ENCODE measurements at places on chromosomes 7 and 10.

GRCh38 chr7:128112781-128113221 lies 81.6 kb upstream of the LRRC4 start:
- DNase-seq: no peak

GRCh38 chr10:46094931-46095750 lies 49.1 kb upstream of the MSMB start:
- DNase-seq: no peak

DNA sequence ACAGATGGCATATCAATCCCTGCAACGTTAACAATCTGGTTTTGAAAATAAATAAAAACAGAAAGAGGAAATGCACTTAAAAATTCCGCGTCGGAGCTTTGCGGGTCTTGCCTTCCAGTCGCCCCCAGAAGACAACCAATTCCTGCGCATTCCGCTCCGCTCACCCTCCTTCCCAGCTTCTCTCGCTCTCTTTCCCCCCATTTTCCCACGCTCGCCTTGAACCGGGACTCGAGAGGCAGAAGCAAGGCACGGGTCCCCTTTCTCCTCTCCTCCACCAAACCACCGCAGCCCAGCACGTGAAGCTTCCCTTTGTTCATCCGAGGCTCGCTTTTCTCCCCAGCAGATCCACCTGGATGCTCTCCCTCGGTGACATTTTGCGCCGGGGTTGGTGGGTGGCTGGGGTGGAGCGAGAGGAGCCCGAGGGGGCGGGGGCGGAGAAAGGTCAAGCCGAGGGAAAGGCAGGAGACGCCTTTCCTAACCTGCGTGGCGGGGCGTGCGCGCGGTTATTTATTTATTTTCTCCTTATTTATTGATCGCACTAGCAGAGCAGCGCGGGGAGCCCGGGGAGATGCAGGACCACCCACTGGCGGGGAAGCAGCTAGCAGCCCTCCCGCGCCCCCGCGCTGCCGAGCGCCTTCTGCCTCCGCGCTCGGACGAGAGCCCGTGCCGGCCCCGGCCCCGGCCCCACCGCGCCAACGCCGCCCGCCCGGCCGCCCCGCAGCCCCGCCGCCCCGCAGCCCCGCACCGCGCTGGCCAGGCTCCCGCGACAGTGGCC lies at the start of gene KCND2:
TSS of gene KCND2 (plus strand) at position 475 of the 775 bp plus-strand sequence.
- DNase-seq: no peak

DNA sequence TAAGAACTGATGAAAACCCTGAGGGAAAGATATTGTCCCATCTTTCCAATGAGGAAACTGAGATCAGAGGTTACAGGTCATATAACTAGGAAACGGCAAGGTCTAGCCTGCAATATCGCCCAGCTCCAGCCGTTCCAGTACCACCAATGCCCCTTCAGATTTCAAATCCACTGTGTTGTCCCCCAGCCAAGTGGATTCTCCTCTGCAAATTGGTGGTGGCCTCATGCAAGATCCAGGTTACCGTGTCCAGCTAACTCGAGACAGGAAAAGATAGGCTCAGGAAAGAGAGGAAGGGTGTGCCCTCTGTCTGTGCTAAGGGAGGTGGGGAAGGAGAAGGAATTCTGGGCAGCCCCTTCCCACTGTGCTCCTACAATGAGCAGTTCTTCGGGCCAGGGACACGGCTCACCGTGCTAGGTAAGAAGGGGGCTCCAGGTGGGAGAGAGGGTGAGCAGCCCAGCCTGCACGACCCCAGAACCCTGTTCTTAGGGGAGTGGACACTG lies 25.3 kb downstream of the PRSS2 start:
- DNase-seq: no peak

DNA sequence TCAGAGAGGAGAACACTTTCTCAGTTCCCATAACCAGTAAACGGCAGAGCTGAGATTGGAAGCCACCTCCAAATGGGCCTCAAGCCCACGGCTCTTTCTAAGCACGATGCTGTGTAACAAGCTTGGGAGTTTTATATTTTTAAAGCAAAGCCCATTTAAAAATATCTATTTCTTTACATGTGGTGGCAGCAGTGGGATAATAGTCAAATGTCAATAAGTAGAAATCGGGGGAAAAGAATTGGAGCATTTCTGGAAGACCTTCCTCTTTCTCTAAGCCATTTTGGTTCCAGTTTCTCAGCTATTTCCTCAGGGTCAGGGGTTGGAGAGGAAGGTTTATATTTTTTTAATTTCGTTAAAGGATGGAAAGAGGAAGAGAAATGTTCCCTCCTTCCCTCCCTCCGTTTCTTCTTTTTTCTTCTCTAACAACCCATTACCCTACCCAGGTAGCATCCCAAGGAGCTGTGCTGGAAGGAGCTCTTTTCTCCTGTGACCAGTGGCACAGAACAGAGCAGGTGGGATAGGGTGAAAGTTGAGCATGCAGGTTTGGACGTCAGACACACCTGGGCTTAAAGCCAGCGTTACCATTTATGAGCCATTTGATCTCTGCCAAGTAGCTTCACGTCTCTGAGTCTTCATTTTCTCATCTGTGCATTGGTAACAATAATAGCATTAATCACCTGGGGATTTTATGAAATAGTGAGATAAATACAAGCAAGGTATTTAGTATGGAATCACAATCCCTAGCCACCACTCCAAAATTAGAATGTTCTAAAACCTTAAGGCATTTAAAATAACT lies 515.7 kb downstream of the RPS24 start:
- no peak for DNase-seq

- no peak for DNase-seq
These were observed 1.0 kb downstream of the CRPPA start for GRCh38 chr7:16420329-16420648.

- DNase-seq: no peak
These were observed 55.6 kb upstream of the TMEM248 start for GRCh38 chr7:66865290-66865864.

DNA sequence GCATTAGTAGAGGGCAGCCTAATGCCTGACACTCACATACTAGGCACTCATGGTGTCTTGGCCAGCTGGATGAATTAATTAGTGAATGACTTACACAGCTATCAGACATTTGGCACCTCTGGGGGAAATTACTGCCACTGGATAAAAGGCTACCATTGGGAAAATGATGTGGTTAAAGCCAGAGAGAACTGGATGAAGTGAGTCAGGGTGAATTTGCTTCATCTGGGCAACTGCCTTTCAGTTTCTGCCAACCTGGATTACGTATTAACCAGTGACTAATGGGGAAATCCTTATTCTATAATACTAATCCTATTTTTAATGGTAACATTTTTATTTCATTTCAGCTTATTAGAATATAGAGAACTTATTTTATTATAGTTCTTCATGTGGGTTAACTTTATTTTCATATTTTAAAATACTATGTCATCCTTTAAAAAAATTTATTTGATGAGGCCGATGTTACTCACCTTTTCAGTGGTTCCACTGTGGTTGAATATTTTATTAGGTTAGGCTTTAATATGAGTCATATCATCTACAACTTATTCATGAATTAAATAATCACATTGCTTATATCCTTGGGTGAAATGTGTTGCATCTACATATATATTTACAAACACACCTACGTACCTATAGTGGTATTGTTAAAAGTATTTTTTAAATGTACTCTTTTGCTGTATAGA lies 85.6 kb upstream of the CAPZA2 start:
- no peak for DNase-seq

DNA sequence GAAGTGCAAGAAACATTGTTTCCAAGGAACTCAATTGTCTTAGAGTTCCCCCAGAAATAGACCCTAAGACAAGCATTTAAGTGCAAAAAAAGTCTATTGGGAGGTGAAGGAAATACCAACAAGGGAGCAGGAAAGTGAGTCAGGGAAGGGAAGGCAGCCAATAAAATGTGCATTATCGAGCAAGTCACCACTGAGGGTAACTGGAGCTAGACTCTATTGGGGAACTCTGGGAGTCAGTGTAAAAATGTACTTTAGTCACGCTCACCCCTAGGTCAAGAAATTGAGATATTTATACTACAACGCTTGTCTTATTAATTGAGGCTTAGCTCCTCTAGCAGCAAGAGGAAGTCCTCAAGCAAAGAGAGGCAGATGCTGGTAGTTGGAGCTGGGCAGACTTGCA lies 137.7 kb downstream of the RTKN2 start:
- no peak for DNase-seq

DNA sequence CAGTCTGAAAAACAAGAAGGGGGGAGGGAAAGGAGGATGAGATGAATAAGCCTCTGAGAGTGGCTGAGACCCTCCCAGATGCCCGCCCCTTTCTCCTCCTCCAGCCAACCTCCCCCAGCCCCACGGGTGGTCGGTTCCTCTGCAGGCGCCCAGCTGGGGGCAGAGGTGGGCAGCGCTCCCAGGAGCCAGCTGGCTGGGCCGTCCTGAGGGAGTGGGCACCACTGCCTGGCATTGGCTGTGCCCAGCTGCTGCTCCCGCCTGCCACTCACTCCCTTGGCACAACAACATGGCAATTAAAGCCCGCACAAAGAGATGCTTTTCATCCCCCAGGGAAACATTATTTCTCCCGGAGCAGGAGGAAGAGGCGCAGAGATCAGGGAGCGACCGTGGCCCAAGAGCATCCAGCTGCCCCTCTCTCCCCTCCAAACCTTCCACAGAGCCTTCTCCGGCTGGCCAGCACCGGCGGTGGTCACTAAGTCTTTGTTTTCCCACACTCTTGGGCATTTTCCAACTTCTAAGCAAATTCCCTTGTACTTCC lies 107.2 kb downstream of the SPDYE5 start:
- DNase-seq: no peak

DNA sequence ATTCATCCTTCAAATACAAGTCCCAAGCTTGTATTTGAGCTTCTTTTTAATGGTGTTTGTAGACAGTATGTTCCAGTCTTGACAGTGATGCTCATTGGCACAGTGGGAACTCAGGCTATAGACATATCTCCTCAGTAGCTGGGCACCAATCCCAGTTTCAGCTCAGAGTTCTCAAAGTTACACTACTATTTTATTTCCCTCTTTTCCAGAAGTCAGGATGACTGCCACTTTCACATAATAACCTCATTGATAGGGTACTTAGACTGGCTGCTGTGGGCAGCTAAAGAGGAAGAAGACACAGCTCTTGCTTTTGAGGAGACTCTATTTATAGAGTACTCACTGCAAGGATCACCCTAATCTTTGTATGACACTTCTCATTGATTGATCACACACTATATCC lies 2.4 kb downstream of the GBF1 start:
- DNase-seq: no peak

DNA sequence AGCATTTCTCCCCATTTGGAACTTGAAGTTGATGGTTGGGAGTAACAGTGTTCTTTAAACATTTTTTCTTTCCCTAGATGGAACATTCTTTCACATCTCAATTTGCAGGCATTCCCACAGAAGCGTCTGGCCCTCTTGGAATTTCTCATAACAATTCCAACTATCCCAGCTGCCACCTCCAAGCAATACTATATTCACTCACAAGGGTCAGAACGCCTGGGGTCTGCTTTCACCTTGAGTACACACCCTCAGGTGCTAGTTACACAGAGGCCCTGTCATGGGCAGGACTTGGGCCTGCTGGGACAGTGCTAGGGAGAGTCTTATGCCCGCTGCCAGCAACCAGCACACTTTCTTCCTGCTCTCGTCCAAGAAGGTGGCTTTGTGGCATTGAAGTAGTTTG lies 136.5 kb downstream of the JCAD start:
- DNase-seq: no peak

DNA sequence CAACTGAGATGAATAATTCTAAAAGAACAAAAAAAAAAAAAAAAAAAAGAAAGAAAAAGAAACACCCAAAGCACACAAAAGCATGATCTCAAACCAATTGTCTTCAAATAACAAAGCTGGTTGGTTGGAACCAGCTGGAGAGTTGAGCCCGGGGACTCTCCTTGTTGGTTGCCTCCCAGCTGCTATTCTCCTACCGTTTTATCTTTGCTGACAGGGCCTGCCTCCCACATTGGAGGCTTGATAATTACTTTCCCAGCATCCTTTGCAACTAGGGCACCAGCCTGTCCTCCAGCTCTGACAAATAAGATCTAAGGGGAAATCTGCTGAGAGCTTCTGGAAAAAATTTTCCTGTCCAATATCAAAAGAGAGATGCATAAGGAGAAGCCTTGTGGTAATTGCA lies 6.8 kb downstream of the PON1 start:
- DNase-seq: no peak

DNA sequence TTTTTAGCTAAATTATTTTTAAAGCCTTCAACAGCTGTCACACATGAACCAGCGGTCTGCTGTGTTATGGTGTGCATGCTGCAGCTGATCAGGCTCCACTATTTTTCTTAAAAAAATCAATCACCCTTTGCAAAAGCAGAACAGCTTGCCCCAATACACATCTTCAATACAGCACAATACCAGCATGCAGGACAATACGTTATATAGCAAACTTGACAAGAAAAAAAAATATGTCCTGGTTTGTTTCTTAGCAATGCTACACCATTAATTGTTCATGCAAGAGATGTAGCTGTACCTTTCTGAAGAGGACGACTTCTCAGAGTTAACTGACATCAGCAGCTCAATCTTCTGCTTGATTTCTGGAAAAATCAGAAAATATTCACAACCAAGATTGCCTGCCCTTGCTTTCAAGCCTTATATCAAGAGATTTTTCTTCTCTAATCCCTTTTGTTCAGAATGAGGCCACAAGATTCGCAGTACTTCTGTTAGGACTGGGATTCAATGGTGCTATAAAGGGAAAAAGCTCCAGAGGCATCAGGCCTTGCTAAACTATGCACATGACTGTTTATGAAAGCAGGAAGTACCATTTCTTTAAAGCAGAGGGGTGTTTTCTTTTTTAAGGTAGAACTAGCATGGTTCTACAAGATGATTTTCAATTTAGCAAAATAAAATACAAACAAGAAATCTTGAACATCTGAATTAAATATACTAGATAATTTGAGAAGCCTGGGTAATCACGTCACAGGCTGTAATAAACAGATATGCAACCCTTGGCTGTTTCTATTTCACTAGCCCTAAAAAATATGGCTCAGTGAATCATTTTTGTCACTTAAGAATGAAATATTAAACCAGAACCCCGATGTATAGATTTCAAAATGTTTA lies 120.0 kb downstream of the SRPK2 start:
- DNase-seq: no peak

DNA sequence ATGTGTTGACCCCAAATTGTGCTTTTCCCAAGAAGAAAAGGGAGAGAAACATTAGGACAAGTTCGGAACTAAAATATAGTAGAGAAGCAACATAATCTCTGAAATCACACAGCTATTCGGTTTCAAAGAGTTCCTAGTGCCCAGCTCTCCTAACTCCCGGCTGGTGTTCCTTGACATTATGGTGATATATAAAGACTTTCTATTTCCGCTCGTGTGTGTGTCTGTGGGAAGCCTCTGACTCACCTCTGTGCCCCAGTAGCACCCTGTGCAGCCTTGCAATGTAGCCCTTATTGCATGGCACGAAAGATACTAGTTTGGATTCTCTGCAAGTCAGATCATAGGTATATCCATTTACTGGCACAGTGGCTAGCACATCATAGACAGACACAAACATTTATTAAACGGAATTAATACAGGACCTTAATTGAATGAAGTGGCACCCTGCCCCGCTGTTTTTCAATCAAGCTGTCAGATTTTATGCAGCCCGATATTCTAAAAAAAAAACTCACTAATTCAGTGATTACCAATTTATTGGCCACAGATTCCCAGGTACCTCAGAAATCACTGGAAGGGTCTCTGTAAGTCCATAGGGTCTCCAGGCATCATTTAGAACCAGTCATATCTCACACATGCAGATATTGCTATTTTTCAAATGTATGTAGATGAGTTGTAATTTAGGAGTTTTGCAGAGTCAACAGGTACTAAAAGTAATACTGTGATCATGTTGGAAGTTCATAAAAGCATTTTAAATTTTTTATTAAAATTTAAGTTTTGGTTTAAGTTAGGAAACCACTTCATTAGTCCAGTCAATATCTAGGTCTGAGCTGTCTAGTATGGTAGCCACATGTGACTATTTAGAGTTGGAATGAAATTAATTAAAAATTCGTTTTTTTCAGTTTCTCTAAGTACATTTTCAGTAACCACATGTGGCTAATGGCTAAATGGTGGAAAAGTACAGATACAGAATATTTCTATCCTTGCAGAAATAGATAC lies 43.3 kb downstream of the SFTPD start:
- DNase-seq: no peak
